ENCODE measurements at places on chromosomes 4 and X.

- DNase-seq: no peak
Measured at GRCh38 chrX:114924856-114925255, 92.6 kb downstream of the IL13RA2 start.

- DNase-seq: no peak
Measured at GRCh38 chrX:153746359-153746758, 17.7 kb upstream of the PLXNB3 start.

DNA sequence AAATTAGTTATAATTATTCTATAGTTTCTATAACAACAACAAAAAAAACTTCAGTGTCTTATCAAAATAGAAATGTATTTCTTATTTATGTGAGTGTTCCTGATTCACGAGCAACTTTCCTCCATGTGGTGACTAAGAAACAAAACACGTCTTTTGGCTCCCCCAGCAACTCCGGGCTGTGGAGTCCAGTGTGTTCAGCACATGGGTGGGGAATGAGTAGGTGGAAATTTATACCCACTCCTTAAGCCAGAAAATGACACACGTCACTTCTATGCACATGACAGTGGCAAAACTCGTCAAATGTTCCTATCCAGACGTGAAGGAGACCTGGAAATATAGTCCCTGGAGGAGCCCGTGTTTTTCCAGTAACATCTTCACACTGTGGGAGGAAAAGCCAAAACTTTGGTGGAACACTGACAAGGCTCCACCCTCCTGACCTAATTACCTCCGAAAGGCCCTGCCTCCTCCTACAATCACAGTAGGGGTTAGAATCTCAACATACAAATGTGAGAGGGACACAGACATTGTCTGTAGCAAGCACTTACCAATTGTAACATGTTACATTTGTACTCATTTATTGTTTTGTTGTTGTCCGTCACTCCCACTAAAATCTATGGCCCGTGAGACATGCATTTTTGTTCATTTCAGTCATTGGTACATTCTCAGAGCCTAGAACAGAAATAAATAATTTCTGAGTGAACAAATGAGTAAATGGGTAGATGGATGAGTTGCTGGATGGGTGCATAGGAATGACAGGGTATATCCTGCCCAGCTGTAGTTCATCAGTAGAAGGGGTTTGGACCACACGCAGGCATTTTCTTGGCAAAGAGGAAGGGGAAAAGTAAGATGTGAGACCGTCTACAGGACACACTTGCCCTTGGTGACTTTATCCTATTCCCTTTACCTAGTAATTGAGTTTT is 605.8 kb upstream of the TENM3 start:
- no peak for DNase-seq

GRCh38 chr4:144955104-144955503 is 142.9 kb downstream of the ANAPC10 start:
- DNase-seq: no peak

GRCh38 chr4:184315675-184316359 is 98.1 kb upstream of the ENPP6 start:
- DNase-seq: no peak

GRCh38 chr4:118756958-118757357 is 71.8 kb downstream of the METTL14 start:
- no peak for DNase-seq

DNA sequence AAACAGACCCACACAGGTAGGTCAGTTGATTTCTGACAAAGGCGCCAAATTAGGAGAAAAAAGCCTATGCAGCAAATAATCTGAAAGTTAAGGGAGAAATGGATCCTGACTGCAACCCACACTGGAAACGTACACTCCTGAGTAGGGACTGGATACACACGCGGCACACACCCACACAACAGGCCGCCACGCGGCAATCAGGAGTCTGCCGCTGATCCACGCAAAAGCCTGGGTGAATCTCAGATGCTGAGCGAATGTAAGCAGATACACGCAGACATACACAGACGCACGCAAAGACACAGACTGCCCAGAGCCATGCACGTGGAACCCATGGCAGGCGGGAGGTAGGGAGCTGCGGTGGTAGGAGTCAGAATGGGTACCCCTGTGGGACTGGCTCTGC is 21.7 kb downstream of the LRPAP1 start:
- DNase-seq: no peak

DNA sequence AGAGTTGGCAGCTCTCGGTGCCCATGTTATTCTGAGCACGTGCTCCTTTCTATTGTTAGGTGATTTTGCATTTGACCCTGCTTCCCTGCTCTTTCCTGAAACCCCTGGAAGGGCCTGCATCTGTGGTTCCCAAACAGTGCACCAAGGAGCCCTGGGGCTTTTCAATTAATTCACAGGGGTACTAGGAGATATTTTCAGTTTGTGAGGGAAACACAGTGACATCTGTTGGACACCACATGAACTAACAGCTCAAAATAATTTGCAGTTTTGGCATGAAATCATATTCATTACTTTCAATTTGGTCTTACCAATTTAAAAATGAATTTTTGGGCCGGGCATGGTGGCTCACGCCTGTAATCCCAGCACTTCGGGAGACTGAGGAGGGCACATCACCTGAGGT is 156.6 kb downstream of the GATB start:
- DNase-seq: no peak

DNA sequence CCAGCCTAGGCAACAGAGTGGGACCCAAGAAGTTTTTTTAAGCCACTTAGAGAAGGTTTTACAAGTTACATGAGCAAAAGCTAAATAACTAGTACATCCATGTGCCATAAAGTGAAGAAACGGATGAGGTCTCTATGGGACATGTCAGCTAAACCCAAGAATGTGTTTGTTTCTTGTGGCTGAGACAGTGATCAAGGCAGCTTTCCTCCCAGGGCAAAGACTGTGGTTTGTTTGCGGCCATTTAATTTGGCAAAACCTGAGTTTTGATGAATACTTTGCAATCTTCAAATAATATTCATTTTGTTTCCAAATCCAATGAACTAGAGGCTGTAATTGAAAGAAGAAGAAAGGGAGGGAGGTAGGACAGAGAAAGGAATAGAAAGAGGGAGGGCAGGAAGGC is 44.9 kb upstream of the SLC2A9 start:
- no peak for DNase-seq

GRCh38 chr4:181662383-181662782 is 580.8 kb upstream of the TENM3 start:
- DNase-seq: no peak

DNA sequence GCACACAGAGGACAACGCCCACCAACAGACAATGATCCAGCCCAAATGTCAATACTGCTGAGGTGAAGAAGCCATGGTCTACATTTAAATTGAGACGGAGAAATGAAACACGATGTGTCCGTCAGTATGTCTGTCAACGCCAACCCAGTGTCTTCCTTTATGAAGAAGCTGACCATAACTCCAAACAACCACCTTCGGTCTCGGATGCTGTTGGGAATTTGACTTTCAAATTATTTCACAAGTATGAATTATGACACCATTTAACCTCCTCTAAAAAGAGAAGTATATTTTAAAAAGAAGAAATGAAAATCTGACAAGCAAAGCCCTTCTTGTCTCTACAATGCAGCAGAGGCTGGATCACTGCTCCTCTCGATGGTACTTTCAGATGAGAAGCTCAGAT is 123.7 kb upstream of the MAP3K15 start:
- DNase-seq: no peak

GRCh38 chrX:13223868-13224567 is 95.8 kb downstream of the ATXN3L start:
- DNase-seq: no peak

DNA sequence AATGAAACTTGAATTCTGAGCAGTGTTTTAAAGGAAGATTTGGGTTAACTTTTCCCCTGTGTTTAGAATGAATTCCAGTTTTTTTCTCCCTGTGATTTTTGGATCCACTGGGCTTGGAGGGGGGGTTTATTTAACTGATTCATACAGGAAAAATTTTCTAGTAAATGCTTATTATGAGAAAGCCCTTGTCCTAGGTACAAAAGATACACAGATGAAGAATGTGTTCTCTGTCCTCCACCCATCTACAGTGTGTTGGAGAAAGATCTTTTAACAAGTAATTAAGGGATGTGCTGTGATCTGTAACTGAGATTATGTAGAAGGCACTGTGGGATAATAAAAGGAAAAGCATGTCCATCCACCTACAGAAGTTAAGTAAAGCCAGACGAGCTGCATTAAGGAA is 103.9 kb downstream of the STIM2 start:
- no peak for DNase-seq

DNA sequence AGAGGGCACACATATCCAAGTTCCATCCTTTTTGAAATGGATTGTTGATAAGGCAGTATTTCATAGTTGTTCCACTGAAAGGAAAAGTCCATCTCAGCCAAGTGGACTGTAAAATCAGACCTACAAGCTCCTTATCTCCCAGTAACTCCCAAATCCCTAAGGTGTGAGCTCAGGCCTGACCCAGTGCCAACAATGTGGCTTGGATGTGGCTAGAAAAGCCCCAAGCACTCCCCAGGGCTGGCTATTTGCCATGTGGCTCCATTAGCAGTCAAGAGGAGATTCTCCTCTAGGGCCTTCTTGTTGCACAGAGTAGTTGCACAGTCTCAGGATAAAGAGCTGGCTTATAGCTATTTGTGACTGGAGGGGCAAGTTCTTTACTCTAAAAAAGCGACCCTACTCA is 25.0 kb upstream of the DGKK start:
- no peak for DNase-seq
